ENCODE measurements at places on chromosomes 12 and 14.

- DNase-seq, result no peak
Observed at GRCh38 chr14:31164115-31164514, 43.5 kb downstream of the HECTD1 start.

DNA sequence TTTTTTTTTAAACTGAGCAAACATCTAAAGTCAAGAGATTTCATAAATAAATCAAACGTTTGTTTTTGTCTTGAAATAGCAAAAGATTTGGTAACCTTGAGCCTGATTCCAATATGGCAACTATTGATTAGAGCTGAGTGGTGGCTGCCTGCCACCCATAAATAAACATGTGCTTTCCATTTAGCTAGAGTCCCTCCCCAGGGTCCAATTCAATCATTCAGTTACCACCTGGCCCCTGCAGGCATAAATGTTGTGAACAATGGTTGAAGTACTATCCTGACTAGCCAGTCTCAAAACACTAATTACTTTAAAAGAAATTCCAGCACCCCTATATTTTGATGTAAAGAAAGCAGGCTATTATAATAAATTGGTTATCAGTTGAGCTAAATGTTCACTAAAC lies 129.7 kb upstream of the GRIP1 start:
- no peak for DNase-seq

- no peak for DNase-seq
Observed at GRCh38 chr12:78121969-78122610, 291.4 kb downstream of the NAV3 start.

DNA sequence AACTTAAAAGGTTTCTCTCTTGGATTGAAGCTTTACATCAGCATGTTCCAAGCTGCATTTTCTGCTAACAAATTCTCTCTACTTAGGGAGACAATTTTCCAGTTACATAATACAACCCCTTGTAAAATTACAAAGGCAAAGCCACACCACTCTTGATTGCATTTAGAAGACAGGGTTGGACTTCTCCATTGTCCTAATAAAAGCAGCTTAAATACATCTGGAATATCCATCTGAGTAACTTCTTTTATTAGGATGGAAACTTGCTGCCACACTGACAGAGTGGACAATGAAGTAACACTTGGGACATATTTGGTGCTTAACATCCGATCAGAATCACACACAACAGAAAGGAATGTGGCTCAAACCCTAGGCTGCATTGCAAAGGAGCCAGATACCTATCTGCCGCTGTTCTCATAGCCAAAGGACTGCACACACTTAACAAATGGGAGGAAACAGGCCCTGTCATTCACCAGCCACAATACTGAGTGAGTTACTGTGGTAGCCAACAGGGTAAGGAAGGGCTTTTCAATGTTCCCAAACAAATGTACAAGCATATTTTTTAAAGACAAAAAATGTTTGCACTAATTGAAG lies 157.2 kb downstream of the PAX9 start:
- DNase-seq, result no peak

DNA sequence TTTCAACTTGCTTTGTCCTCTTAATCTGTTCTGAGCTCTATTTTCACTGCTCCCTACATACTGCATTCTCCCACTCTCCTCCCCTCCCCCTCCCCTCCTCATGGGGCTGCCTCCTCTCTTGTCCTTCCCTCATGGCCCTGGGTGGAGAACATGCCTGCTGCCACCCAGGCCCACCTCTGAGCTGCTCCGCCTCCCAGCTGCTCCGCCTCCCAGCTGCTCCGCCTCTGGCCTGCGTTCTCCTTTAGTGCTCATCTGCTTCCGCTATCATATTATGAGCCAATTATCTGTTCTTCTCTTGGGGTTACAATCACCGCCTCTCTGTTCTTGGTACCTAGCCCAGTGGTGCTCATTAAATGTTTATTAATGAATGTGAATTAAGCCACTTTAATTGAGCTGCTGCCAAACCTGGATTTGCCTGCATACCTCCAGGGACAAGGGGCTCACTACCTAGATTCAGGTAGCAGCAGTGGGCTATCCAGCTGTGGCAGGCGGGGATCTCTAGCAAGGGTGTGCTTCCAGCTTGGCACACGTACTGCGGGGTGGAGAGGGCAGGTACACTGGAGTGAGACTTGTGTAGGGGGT lies 32.0 kb upstream of the FAM181A start:
- DNase-seq, result no peak

- DNase-seq, result no peak
Observed at GRCh38 chr12:26455936-26456574, 260.7 kb downstream of the SSPN start.

DNA sequence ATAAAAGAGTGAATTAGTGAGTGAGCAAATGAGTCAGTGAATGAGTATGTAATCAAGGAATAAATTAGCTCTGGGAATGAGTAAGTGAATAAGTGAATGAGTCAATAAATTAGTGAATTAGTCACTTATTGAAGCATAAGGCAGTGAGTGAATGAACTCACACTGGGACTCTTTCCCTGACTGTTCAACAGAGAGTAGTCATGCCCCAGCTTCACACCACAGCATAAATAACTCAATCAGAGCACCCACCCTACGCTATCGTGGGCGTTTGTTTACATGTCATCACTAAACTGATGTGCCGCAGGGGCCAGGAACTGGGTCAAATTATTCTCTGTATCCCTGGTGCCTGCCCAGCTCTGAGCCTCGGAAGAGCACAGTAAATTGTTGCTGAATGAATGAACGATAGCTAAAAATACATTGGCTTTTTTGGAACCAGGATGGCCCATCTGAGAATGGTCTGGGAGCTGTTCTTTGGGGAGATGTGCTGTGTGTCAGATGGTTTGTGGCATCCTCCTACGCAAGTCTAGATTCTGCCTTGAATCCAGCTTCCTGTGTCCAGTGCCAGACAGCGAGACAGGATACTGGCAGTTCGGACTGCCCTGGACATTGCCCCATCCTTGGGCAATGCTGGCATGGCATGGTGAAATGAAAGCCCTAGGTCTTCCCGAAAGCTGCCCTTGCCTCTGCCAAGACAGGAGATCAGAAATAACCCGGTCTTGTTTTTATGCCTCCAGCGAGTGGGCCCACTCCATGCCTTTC lies 98.0 kb upstream of the RTL1 start:
- no peak for DNase-seq

GRCh38 chr14:100400115-100400514 lies 77.0 kb downstream of the SLC25A47 start:
- DNase-seq, result no peak

DNA sequence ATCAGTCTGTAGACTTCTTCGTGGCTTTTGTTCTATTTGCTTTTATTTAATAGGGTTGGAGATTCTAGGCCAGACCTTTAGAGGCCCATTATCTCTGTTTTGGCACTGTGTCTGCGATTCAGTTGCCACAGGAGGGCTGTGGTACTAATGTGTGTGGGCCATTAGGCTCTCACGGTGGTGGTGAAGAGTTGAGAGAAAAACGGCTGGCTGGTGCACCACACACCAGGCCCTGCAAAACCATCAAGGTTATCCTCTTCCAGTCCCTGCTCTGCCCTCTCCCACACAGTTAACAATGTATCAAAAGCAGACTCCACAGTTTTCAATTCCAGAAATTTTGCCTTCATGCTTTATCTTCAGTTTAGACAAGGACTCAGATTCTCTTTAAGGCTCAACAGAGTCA lies 97.7 kb downstream of the MYF5 start:
- DNase-seq, result no peak

- no peak for DNase-seq
Observed at GRCh38 chr14:97620066-97620465, 822.9 kb downstream of the VRK1 start.

GRCh38 chr12:39986674-39987073 lies 119.2 kb downstream of the SLC2A13 start:
- no peak for DNase-seq

DNA sequence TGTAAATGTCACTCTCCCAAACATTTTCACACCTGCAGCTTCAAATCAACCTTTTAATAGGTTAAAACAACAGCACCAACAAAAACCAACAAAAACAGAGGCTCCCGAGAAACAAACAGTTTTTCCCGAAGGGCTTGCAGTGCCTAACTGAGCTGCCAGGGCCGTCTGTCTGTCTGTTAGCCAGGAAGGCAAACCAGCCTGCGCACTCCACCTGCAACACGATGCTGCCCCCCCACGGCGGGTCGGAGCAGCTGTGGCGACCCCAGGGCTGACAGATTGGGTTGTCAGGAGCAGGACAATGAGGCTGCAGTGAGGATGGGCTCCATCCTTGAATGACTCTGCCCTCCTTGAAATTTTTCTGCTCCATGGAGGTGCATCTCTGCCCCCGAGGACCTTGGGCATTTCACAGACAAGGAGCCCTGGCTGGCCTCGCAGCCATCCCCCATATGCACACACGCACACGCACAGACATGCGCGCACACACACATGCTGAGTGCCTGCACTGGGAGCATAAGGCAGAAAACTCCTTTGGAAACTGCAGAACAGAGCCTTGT lies 2.6 kb downstream of the RTL1 start:
- DNase-seq, result no peak

GRCh38 chr12:115149685-115150378 lies 465.9 kb upstream of the TBX3 start:
- DNase-seq, result no peak

DNA sequence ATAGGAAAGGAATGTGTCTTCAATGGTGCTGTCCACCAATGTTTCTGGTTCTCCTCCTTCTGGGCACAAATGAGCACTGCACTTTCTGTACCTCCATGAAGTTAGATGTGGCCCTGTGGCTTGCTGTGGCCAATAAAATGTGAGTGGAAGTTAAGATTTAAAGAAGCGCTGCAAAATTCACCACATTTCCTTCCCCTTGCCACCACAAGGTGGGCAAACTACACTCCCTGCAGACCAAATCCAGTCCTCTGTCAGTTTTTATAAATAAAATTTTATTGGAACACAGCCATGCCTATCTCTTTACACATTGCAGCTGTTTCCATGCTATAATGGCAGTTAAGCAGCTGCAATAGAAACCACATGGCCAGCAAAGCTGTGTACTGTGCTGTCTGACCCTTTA lies 141.4 kb upstream of the TMPO start:
- no peak for DNase-seq

DNA sequence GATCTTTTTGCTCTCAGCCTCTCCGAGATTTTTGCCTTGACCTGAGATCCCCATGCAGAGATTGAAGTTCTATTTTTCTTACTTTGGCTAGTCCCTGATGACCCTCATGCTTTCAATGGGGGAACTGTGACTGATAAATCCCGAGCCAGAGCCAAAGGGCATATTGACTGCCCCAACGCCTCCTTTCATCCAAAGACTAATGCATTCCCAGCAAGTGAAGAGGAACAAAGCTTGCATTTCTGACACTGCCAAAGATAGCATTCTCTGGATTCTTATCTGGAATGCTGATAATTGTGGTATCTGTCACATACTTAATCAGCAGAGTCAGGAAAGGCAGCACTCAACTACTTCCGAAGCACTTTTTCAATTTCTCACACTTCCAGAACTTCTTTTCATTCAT lies 152.3 kb upstream of the EGLN3 start:
- no peak for DNase-seq

DNA sequence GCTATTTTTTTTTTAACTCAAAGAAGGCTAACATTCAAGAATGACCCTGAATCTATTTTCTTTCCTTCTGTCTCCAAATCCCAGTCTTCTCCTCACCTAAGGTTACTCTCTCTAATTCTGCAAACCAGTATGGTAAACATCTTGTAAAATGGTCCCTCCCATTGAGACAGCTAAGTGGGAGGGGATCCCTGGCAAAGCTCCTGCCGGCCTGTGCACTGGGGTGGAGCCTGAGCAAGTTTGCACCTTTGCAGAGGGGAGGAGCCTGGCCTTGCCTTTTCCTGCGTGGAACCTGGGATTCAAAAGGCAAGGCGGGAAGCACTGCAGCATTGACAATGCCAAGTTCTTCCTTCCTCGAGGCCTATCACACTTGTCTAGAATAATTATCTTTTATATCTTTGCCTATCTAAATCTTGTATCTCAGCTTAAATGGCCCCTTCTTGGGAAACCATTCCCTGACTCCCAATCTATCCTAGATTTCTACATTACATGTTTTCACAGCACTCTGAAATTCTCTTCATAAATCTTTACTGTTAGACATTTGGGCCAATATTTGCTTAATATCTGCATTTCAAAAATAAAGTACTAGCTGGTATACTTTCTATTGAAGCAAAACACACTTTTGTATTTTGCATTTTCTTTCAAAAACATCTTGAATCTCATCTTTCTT lies 83.0 kb downstream of the EPS8 start:
- DNase-seq, result no peak

GRCh38 chr12:89873745-89874144 lies 165.1 kb upstream of the ATP2B1 start:
- no peak for DNase-seq

GRCh38 chr12:12275874-12276273 lies 9.0 kb upstream of the LRP6 start:
- DNase-seq, result no peak

DNA sequence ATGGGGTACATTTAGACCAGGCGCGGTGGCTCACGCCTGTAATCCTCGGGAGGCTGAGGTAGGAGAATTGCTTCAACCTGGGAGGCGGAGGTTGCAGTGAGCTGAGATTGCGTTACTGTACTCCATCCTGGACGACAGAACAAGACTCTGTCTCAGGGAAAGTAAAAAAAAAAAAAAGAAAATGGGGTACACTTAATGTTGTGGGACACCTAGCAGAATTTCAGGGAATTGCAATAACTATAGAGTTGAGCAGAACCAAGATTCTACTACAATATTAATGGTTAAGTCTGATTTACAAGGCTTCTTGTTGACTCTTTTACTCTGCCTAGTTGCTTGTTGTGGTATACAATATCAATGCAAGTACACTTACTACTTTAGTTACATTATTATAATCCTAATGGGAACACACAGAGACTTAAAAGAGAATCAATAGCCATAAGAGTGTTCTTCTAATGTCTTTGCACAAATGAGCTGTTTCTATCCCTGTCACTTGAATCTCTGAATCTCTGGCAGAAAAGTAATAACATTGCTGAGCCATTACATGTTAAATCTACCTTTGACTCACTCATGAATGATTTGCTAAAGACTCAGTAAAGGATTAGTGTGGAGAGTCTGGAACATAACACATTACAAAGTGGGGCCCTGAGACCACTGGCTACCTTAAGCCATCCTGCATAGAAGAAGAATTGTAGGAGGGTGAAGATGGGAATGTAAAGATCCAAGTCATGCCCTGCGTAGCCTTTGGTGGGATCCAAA lies 22.7 kb downstream of the BEST3 start:
- DNase-seq, result no peak

DNA sequence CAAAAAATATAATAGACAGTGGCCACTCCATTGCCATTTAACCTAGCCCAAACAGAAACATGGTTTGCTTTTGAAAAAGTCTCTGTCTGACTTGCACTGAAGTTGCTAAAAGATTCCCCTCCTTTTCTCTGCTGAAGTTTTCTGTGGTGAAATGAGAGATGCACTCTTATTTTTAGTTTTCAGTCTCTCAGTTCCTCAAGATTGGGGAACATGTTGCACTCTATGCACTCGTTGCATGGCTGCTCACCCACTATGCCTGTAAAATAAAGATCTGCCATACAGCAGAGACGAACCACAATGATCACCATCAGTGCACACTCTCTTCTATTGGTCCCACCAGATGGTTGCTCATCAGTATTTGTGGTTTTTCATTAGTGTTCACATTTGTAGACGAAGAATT lies 13.1 kb upstream of the DAAM1 start:
- DNase-seq, result no peak

DNA sequence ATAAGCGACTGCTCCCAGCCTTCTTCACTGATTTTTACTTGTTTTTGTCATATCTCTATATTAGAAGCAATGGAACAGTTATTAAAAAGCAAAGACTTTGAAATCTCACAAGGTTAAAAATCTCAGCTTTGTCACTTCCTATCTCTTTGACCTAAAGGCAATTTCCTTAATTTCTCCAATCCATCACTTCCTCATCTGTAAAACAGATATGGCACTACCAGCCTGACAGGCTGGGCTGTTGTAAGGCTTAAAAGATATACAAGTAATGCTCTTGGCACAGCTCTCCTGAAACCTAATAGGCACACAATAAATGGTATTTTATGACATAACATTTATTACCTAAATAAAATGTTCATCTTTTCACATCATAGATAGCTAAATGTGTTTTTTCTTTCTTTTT lies 25.6 kb downstream of the ATXN2 start:
- no peak for DNase-seq
